ENCODE measurements at places on chromosomes 1 and 21.

DNA sequence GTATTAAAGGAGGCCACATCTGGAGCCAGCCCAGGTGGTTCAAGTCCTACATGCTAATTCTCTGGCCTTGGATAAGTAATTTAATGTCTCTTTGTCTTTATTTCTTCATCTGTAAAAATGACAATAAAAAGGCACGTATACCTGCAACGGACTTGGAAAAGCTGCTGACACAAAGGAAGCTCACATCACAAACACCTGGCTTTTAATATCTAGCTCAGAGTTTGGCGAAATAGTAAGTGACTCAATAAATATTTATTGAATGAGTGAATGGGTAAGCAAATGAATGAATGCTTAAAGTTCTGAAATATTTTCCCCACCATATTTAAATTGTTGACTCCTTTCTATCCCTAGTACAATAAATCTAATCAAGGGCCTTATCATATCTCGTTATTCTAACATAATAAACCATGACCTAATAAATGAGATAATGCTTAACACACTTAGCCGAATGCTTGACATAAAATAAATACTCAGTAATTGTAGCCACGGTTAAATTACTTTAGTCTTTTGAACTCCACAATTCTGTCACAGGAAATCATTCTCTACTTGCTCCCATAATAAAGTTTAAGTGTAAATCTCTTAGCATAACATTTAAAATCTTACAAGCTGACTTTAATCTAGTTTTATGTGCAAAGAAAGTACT, 74.7 kb upstream of the PALMD start:
- no peak for DNase-seq

DNA sequence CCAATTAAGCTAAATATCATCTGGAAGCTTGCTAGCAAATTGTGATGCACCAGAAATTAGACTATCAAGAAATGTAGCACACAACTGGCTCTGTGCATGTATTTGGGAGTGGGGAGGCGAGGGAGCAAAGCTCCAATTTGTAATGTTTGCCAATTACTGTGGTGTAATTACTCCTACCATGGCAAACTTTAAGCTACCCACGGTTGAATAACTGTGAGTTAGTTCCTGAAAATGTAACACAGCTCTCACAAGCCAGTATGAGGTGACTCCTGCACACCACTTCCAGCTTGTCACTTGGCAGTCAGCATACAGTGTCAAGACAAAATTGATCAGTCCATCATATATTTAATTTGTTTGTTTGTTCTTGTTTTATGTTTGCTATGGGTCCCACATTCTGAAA, 141.2 kb downstream of the TM2D1 start:
- DNase-seq: no peak

GRCh38 chr1:20093940-20094391, 24.0 kb downstream of the PLA2G5 start:
- no peak for DNase-seq

- no peak for DNase-seq
Observed at GRCh38 chr21:39016740-39017315, 166.4 kb downstream of the PSMG1 start.

- DNase-seq: no peak
Observed at GRCh38 chr1:194114288-194114687, 927.9 kb upstream of the B3GALT2 start.

GRCh38 chr1:227323967-227324268, 5.6 kb upstream of the CDC42BPA start:
- no peak for DNase-seq

GRCh38 chr1:63758791-63759190, 15.0 kb upstream of the ROR1 start:
- DNase-seq: no peak

GRCh38 chr1:33473900-33474299, 1.5 kb downstream of the ZSCAN20 start:
- no peak for DNase-seq

- no peak for DNase-seq
Observed at GRCh38 chr1:61754545-61754944, 12.3 kb downstream of the PATJ start.

DNA sequence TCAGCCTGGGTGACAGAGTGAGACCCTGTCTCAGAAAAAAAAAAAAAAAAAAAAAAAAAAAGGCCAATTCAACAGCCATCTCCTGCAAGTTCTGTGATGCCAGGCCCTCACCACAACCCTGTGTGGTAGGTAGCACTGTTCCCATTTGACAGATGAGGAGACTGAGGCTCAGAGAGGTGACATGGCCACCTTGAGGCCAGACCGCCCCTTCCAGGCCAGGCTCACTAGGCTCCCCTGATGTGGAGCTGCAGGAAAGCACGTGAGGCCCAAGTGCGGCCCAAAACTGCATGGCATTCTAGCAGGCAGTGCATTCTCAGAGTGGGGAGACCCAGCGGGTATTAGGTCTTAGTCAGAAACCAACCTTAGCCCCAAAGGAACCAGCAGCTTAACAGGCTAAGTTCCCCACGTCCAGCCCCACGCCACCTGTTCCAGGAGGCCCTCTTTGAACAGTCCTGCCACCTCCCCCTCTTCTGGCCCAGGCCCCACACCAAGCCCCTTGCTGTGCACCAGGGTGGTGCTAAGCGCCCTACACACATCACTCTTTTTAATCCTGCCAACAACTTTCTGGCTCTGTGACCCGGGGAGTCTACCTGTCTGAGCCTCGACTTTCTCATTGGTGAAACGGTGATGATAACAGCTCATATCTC, 11.7 kb upstream of the ECE1 start:
- no peak for DNase-seq

Measured in esophagus squamous epithelium (tissue), 5 donors.